ENCODE measurements at places on chromosomes 13 and 19.

- DNase-seq, result peak; percentile 68
Observed at GRCh38 chr19:57934820-57935665, at the start of gene ZNF418. ZNF418 (minus strand) TSS chr19:57935402; CDS start chr19:57933822, 1,580 bp downstream.

DNA sequence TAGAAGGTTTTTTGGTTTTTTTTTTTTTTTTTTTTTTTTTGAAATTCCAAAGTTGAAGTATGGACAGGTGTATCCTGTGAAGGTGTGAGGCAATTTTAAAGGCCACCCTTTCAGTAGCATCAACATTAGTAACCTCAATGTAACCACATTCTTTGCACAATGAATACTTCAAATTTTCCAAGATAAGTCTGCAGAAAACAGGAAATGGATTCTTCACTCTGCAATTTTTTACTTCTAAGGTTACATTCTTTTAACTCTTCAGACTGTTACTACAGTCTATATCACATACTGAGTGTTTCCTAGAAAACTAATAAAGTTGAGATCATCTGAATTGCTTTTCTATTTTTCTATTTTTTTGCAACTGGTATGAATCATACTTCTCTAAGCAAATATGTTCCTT, 569.0 kb upstream of the GPC6 start:
- DNase-seq, result no peak

DNA sequence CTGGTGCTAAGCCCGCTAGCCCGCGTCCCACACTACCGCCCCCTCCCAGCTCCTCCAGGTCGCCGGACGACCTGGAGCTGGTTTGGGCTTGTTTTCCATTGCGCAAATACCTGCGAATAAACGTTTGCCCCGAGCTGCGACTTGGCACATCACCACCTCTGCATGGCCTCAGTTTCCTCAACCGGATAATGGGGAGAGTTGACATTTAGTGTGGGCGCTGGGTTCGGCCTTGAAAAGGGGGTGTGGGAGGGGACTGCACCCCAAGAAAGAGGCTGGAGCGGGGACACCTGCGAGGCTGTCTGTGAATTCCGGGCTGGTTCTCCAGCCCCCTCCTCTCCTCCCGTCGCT, 11.0 kb upstream of the JUND start:
- DNase-seq, result peak; percentile 47

- no peak for DNase-seq
Observed at GRCh38 chr13:41827507-41828213, 133.2 kb downstream of the VWA8 start.

DNA sequence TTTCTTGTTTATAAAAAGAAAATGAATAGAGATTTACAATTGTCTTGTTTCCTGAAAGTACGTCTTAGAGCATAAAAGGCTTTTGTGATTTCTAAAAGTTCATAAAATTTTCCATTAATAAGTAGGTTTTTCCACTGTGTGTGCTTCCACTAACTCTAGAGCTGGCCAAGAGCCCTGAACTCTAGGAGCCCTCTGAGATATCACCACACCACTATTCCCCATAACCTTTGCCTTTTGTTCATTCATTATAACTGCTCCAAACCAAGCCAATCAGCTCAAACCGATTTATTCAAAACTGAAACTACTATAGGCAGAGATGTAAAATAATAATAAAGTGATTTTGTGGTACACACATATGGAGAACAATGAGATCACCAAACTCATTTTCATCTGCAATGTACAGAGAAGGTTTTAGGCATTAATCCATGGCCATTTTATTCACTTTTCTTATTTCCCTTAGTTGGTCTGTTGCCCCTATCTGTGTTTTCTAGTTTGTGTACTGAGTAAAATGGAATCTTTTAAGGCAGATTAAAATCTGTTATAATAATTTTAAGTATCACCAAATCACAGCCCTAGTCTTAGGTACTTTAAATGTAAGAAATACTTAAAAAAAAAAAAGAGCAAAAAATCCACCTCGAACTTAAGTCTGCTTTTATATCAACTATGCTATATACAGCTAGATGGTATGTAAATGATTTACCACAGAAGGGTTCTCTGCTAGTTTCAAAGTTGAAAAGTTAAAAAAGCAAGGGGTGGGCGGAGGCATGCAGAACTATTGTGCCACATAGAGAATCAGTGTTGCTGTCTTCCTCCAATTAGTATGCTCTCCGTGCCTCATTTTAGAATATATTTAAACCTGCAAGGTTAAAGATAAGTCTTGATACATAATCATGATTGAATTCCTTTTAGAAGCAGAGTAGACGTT, 311.3 kb downstream of the KLF12 start:
- DNase-seq, result no peak

DNA sequence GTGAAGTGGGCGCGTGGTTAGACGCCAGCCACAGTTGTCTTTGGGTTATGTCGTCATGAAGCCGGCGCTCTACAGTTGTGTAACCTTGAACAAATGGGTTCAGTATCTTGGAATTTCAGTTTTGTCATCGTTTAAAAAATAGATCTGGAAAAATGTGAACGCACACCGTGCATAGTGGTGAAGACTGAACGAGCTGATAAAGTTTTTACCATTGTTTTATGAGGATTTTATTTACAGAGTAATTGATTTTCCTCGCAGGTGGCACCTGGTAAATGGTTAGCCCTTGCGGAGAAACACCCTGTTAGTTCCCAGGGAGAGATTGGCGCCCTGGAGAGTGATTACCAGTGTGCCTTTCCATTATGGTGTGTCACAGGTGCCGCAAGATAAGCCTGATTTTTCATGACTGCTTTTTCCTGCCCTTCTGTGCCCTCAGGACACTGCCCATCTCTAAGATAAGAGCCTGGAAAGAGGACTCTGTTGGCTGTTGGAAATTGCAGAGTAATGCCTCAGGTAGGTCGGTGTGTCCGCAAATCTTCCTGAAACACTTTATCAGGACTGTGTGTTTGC, 577 bp downstream of the ZNF181 start:
- DNase-seq, result peak; percentile 81

GRCh38 chr19:9148697-9149096, 8.5 kb downstream of the ZNF317 start:
- DNase-seq, result no peak

GRCh38 chr19:53157626-53158025, 1.2 kb downstream of the ZNF347 start:
- DNase-seq, result no peak

DNA sequence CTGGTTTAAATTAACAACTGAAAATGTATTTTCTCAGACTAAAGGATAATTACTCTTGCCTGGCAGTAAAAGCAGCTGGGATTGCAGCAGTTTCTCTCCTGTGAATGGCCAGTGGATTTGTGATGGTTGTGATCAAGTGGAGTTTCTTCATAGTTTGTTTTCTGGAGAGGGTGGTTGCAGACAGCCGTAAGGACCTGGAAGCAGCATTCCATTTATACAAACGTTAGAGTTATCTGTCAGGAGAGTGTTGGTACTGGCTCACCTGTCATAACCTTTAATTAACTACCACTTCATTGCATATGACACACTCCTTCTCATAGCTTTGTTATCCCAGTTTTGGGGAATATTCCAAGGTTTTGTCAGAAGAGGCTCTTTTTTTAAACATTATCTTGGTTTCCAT, 258.4 kb upstream of the SLC10A2 start:
- DNase-seq, result no peak

- no peak for DNase-seq
Observed at GRCh38 chr13:100338275-100338674, 249.4 kb downstream of the PCCA start.

DNA sequence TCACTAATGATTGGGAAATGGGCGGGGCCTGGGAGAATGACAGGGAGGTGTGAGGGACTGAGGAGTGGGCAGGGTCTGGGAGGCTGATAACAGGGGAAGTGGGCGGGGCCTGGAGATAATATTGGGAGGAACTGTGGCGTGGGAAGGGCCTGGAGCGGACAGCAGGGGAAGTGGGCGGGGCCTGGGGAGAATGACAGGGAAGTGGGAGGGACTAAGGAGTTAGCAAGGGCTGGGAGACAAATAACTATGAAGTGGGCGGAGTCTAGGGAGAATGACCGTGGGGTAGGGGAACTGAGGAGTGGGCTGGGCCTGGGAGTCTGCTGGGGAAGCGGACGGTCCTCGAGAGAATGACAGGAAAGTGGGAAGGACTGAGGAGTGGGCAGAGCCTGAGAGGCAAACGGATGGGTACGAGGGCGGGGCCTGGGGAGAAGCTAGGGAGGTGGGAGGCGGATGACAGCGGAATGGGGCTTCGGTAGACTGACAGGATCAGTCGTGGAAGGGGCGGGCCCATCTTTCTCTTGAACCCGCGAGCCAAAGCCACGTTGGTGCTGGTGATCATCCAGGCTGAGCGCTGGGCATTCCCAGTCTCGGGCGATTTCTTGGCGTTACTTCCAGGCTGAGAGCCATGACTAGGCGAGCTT, 14.0 kb upstream of the TUBB4A start:
- DNase-seq, result peak; percentile 76

DNA sequence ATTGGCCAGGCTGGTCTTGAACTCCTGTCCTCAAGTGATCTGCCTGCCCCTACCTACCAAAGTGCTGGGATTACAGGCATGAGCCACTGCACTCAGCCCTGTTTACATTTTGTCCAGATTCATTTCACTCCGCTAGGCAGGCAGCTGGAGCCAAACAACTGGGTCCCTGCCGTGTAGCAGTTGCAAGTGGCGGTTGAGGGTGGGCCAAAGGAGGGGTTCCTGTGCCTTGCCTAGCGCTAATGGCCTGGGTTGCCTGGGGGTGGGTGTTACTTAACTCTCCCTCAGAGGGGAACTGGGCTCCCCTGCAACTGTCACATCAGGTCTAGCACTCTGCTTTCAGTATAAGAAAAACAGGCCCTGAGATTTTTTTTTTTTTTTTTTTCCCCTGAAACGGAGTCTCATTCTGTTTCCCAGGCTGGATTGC, 7.4 kb downstream of the ACP5 start:
- no peak for DNase-seq

All from activated CD4-positive, alpha-beta T cell treated with anti-CD3 and anti-CD28 coated beads, Interleukin-2, amount 10 ng/mL, durations not matched to agents 7 days and 5 days (primary cell).